Ureter (tissue), 1 donor: ENCODE measurements at places on chromosomes 3 and 15.
A peak's percentile ranks its signal among the peaks of the same experiment; 100 is the strongest.

- no peak for DNase-seq
Observed at GRCh38 chr3:99633887-99634558, 4.4 kb upstream of the COL8A1 start.

GRCh38 chr3:72810659-72811434, 37.4 kb downstream of the SHQ1 start:
- DNase-seq: no peak

- no peak for DNase-seq
Observed at GRCh38 chr3:188352196-188352927, 198.4 kb downstream of the LPP start.

DNA sequence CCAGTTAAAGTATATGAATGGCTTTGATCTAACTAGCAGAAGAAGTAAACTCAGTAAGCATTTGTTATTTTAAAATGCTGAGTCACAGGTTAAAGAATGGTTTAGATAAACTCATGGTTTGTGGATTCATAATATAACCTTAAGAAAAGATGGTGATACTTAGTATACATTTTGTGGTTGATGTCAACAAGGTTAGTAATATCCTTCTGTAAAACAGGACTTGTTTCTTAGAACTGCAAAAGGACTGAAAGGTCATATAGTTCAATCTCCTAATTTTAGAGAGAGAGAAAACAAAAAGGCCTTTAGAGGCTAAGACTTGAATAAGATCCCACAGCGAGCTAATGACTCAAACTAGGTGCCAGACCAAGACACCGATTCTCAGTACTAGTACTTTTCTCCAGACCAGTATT, 50.0 kb downstream of the STRIT1 start:
- DNase-seq: no peak

GRCh38 chr3:181710345-181711291, 1.1 kb upstream of the SOX2 start:
- DNase-seq: no peak

GRCh38 chr3:130786306-130786705, 39.7 kb upstream of the PIK3R4 start:
- no peak for DNase-seq

DNA sequence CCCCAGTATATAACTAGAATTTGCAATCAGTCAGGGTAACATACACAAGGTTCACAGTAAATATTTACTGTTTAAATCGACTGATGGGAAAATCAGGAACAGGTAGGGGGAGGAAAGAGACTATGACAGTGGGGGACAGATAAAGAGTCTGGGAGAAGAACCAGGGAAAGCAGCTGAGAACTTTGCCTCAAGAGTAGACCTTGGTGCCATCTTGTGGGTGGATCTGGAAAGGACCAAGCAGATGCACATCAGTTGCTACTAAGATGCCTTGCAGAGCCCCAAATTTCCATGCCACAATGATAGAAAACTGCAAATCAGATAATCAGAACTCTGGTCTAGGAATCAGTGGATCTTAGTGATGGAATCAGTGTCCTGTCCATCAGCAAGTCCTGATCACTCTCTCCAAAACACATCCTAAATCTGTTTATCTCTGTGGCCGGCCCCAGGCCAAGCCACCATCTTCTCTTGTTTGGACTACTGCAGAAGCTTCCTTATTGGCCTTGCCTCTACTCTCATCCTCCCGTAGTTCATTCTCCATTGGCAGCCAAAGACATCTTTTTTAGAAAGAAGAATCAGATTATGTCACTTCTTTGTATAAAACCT, 62.7 kb downstream of the PDE8A start:
- DNase-seq: peak; percentile 61

DNA sequence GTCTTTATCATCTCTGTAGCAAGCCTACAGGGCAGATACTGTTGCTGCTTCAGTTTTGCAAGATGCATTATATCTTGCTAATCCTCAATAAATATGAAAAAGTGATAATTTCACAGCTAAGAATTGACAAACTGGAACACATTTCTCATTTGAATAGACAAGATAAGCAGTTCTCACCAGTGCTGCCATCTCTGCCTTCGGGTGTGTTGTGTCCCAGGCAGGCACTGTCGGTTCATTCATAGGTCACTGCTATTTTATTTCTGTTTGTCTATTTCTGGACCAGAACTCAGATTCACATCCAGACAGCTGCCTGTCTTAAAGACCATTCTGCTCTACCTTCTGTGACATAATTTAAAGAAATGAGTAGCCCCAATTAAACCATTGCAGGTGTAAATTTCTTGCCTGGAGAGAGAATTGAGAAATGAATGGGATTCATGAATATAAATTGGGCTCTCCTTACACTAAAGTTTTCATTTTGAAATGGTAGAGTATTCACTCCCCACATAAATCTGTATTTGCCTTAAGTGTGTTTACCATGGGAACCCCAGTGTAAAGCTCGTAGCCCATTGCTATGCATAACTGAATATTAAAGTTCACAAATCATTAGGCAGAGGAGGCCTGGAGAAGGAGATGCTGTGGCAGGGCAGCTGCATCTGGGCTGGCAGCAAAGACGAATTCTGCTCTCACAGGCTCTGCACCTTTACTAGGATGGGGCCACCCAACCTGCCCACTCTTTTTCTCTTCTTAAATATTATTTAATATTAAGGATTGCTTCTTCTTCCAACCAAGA, 149.9 kb downstream of the ARPP21 start:
- no peak for DNase-seq

DNA sequence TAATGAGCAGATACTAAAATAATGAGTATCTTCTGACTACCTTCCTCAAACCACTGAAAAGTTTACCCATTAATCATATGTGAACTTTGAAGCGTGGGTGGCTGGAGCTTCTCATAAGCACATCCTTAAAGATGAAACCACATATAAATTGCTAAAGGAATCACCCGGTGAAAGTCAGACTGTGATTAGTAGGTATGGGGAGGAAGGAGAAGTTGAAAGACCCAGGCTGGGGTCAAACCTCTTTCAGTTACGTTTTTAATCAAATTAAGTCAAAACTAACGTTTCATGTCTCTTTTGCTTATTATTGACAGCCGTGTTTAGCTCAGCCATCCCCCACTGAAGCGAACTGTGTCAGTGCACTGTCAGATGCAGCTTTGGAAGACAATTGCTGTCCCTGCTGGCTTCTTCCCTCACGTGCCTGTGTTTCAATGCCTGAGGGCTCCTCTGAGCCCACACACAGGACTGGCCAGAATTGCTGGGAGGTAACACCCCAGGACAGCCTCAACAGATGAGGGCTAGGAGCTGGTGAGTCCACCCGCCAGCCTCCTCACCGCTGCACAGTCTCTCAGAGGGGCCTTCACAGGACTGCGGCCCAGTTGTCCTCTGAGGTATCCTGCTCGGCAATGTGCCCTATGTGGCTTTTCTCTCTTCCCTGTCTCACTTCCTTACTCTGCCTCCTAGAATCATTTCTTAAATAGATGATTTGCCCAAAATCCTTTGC, 29.3 kb upstream of the SH3BP5 start:
- DNase-seq: no peak

GRCh38 chr15:69346112-69346511, 47.4 kb downstream of the PAQR5 start:
- DNase-seq: no peak

DNA sequence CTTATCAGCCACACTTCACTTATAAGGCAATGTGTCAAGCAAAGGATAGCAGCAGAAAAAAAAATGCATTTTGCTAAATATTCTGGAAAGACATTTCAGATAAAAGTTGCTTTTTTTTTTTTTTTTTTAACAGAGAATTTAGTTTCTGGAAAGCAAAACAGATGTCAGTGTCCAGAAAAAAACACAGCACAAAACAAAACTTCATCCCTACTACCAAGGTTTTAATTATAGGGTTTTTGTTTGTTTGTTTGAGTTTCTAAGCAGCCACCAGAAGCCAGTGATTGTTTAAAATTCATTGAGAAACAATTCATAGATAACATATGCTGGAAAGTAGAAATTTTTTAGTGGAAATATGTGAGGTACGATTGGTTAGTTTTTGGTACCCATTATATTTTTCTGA, 1202.7 kb downstream of the OTOL1 start:
- no peak for DNase-seq

DNA sequence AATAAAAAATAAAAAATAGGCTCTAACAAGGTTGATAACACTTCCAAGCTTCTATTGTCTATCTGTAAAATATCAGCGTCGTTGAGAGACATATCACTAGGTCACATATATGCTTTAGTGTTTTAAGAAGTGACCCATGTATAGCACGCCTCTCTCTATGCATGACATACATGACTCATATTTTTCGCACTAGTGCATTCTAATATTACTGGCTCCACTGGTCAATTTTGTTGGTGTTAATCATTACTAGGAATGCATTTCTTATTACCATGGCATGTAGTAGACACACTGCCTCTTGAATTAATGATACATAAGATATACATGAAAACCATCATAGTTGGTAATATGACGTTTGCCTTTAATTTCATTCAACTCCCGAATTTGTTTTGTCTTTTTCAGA, 203.1 kb downstream of the CHL1 start:
- no peak for DNase-seq

DNA sequence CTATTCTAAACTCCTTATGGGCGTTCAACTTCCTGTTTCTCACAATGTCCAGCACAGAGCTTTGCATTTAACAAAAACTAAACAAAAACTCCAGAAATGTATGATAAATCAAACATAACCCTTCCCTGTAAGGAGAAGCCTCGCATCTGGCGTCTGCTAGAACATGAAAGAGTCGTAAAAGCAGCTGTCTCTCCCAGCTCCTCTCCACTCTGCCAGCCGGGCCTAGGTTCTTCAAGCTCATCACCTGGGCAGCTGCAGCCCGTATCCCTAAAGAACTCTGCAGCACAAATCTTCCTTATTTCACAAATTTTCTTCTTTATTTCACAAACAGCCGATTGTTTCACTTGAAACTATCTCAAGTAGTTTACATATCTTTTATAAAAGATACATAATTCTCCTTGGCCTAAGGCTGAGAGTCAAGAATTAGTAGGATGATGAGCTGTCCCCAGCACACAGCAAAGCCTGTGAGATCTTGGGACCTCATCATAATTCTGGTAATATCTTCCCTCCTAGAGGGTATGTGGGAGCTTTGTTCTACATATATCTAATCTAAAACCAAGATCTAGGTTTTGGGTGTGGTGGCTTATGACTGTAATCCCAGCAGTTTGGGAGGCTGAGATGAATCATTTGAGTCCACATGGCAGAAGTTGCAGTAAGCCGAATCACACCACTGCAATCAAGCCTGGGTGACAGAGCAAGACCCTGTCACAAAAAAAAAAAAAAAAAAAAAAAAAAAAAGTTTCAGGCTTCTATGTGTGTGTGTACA, 35.3 kb downstream of the ANXA2 start:
- DNase-seq: no peak

DNA sequence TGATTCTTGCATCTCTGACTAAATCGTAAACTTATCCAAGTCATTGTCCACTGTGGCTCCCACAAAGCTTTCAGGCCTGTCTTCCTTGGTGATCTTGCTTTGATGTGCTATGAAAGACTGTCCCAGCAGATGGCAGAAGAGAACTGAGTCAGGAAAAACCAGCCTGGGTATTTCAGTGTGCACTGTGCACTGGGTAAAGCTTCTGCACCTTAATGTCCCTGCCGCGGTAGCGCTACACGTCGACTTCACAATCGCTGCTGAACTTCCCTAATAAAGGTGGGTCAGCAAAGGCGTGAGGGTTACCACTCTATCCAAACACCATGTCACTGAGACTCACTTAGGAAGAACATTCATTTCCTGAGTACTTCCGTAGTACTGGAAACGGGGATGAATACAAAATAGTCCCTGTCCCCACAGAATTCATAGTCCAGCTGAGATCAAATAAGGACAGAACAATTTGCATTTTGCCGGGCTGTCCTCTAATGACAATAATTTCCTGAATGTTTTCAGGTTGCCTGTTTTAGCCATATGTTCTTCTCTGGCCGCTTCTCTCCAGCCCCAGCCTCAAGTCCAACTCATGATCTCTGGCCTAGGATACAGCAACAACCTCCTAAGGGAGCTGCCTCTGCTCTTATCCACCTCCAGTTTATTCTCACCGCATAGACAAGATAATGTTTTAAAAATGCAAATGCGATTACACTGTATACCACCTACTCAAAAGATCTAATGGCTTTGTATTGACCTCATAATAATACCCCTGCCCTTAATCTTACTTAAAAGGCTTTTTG, 83.6 kb upstream of the AKAP13 start:
- DNase-seq: peak; percentile 83

DNA sequence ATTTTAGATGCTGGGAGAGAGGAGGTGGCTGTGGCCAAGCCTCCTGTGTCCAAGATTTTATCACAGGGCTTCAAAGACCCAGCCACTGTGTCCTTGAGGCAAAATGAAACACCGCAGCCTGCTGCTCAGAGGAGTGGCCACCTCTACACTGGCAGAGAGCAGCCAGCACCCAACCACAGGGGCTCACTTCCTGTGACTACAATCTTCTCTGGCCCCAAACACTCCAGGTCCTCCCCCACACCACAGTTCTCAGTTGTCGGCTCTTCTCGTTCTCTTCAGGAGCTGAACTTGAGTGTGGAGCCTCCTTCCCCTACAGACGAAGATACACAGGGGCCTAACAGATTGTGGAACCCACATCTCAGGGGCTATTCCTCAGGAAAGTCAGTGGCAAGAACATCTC, 45.6 kb downstream of the CDAN1 start:
- no peak for DNase-seq

GRCh38 chr3:194203482-194204041, 67.6 kb downstream of the HES1 start:
- no peak for DNase-seq

- DNase-seq: no peak
Observed at GRCh38 chr15:38297623-38298388, 45.2 kb downstream of the SPRED1 start.

GRCh38 chr3:23221136-23221535, 18.0 kb downstream of the UBE2E2 start:
- DNase-seq: no peak

GRCh38 chr3:61975936-61976335, 397.4 kb downstream of the FEZF2 start:
- no peak for DNase-seq

DNA sequence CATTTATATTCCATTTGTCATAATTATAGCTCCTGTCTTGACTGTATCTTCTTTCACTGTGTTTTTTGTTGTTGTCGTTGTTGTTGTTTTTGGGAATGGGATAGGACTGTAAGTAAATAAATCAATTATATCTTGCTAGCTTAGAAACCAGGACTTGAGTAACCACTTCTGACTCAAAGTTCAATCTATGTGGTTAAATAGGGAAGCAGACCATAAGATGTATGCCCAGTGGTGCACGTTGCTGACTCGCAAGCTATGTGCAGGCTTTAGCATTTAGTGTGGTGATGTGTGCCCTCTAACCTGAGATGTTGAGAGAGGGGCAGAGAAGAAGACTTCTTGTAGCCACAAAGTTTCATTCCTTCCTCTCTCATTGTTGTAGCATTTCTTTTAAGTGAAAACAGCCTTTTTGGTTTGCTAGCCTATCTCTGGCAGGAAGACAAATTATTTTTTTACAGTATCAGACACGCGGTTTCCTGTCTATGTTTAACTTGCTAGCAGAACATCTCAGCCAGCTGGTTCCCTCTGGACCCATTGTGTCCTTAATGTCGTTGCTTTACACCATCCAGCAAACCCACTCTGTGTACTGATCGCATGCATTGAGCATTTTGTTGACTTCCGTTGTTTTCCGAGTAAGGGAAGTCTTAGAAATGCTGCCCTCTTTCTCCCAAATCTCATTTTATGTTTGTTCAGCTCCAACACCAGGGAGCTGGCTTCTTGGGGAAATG, 52.1 kb downstream of the TGFBR2 start:
- no peak for DNase-seq

- DNase-seq: no peak
Observed at GRCh38 chr3:59250600-59250999, 200.8 kb upstream of the CFAP20DC start.
